ENCODE measurements at places on chromosomes 5 and 9. TPM values are rescaled to one million over a fixed set of nuclear protein-coding genes. Genes with fewer than 3 reads are reported as not detected.

LCN9 gene
- not detected for total RNA-seq

HSPB3 gene
- not detected for total RNA-seq

AGXT2 gene
- total RNA-seq, result not detected

C9orf152 gene
- not detected for total RNA-seq

MSMP gene
- 4.4 TPM for total RNA-seq

PDCD1LG2 gene
- not detected for total RNA-seq

OBP2B gene
- total RNA-seq, result not detected

SLC6A19 gene
- not detected for total RNA-seq

FBXO38 gene
- total RNA-seq, result 49.5 TPM

C9orf78 gene
- 60.6 TPM for total RNA-seq

PLCXD3 gene
- not detected for total RNA-seq

LHX3 gene
- total RNA-seq, result 0.15 TPM

PAEP gene
- total RNA-seq, result not detected

TLX3 gene
- total RNA-seq, result not detected

SPACA9 gene
- total RNA-seq, result 5.7 TPM

RAI14 gene
- total RNA-seq, result 12.3 TPM

NRARP gene
- total RNA-seq, result 8.9 TPM

JAKMIP2 gene
- 14.5 TPM for total RNA-seq

MCC gene
- 0.04 TPM for total RNA-seq

MEGF10 gene
- total RNA-seq, result not detected

C5orf34 gene
- total RNA-seq, result 28.7 TPM

MYOT gene
- total RNA-seq, result not detected

POLR3G gene
- total RNA-seq, result 12.9 TPM

GNA14 gene
- total RNA-seq, result not detected

ANKRD34B gene
- not detected for total RNA-seq

SPINK1 gene
- total RNA-seq, result not detected

C5orf22 gene
- total RNA-seq, result 31.4 TPM

IFNA2 gene
- not detected for total RNA-seq

GAPVD1 gene
- total RNA-seq, result 44.5 TPM

EEIG1 gene
- 60.1 TPM for total RNA-seq

SPINK6 gene
- total RNA-seq, result not detected

RORB gene
- not detected for total RNA-seq

PIP5K1B gene
- 10.7 TPM for total RNA-seq

SPINK4 gene
- total RNA-seq, result not detected

FRRS1L gene
- not detected for total RNA-seq

SLC6A18 gene
- total RNA-seq, result not detected

HAPLN1 gene
- not detected for total RNA-seq

FOXD4L5 gene
- total RNA-seq, result 1.5 TPM

NR5A1 gene
- not detected for total RNA-seq

STC2 gene
- not detected for total RNA-seq

CMYA5 gene
- 0.13 TPM for total RNA-seq

TMEM252 gene
- not detected for total RNA-seq

C9 gene
- not detected for total RNA-seq

DAB2 gene
- total RNA-seq, result 0.40 TPM

ANAPC2 gene
- total RNA-seq, result 89.6 TPM

Data from OCI-LY7 (cell line).